ENCODE measurements at places on chromosomes 3 and 15. TPM values are rescaled to one million over a fixed set of nuclear protein-coding genes. Genes with fewer than 3 reads are reported as not detected.

DNA sequence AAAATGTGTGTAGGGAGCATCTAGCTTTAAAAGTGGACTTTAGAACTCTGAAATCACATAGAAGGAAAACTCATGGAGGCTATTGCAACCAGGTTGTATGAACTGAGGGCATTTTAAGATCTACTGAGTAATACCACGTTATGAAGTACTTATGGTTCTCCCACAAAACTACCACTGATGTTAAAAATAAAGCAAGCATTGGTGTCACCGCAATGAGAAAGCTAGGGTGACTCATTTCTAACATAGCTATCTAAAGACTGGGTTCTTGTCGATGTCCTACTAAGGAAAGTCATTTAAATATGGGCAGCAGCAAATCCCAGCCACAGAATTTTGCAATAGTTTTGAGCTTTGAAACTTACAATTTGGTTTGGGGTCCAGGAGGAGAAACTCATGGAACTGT, 584.8 kb downstream of the DIPK2A start:
- H3K27me3 ChIP-seq, result no peaks in the 10 kb centered on the region
- H3K4me1 ChIP-seq, result no peaks in the 10 kb centered on the region
- no peaks in the 10 kb centered on the region for H3K36me3 ChIP-seq
- no peak overlapping the region for H3K4me3 ChIP-seq
- DNase-seq, result no peak

DNA sequence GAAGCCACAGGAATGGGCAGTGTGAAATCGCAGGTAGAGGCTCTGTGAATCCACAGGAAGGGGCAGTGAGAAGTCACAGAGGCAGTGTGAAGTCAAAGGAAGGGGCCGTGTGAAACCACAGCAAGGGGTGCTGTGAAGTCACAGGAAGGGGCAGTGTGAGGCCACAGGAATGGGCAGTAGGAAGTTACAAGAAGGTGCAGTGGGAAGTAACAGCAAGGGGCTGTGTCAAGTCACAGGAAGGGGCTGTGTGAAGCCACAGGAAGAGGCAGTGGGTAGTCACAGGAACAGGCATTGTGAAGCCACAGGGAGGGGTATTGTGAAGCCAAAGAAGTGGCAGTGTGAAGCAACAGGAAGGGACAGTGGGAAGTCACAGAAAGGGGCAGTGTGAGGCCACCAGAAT, 34.1 kb downstream of the GASK1A start:
- no peak for DNase-seq
- no peak overlapping the region for H3K27ac ChIP-seq
- H3K36me3 ChIP-seq, result no peaks in the 10 kb centered on the region
- no peaks in the 10 kb centered on the region for H3K4me1 ChIP-seq
- no peak overlapping the region for H3K4me3 ChIP-seq

- no peaks in the 10 kb centered on the region for H3K36me3 ChIP-seq
- no peaks in the 10 kb centered on the region for H3K27me3 ChIP-seq
- no peak for DNase-seq
- no peak overlapping the region for H3K4me3 ChIP-seq
- H3K27ac ChIP-seq, result no peak overlapping the region
- H3K4me1 ChIP-seq, result no peaks in the 10 kb centered on the region
Measured at GRCh38 chr15:56996093-56996492, 77.6 kb downstream of the TCF12 start.

- no peak overlapping the region for H3K4me3 ChIP-seq
- no peak for DNase-seq
- no peaks in the 10 kb centered on the region for H3K27me3 ChIP-seq
- no peaks in the 10 kb centered on the region for H3K4me1 ChIP-seq
- no peaks in the 10 kb centered on the region for H3K36me3 ChIP-seq
Measured at GRCh38 chr3:9156604-9157003, 92.8 kb downstream of the SRGAP3 start.

DNA sequence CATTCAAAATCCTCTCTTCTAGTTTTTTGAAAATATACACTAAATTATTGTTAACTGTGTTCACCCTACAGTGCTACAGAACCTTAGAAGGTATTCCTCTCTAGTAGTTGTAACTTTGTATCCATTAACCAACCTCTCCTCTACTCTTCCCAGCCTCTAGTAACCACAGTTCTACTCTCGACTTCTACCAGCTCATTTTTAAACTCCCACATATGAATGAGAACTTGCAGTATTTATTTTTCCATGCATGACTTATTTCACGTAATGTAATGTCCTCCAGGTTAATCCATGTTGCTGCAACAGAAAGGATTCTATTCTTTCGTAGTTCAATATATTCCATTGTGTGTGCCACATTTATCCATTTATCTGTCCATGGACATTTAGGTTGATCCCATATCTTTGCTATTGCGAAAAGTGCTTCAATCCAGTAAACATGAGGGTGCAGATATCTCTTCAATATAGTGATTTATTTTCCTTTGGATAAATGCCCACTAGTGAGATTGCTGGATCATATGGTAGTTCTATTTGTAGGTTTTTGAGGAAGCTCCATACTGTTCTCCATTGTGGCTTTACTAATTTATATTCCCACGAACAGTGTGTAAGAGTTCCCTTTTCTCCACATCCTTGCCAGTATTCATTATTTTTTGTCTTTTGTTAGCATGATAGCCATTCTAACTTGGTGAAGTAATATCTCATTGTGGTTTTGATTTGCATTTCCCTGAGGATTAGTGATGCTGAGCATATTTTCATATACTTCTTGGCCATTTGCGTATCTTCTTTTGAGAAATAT, 113.7 kb upstream of the SMAD3 start:
- DNase-seq, result no peak
- no peaks in the 10 kb centered on the region for H3K36me3 ChIP-seq
- no peaks in the 10 kb centered on the region for H3K4me1 ChIP-seq

GRCh38 chr3:4950351-4950784, 28.9 kb upstream of the BHLHE40 start:
- no peak overlapping the region for H3K4me3 ChIP-seq
- no peaks in the 10 kb centered on the region for H3K36me3 ChIP-seq
- no peak overlapping the region for H3K27ac ChIP-seq
- no peaks in the 10 kb centered on the region for H3K4me1 ChIP-seq

Gene GOLGA8Q
- total RNA-seq, result 1.7 TPM

Gene RGMA
- 1.8 TPM for total RNA-seq

Gene TIMP4
- total RNA-seq, result 4.9 TPM
